ENCODE measurements at places on chromosomes 16 and 17. TPM values are rescaled to one million over a fixed set of nuclear protein-coding genes. Genes with fewer than 3 reads are reported as not detected.

Gene GH1
- not detected for total RNA-seq

Gene SCGB1C2
- total RNA-seq: not detected

Gene CD68
- total RNA-seq: 51.6 TPM

DNA sequence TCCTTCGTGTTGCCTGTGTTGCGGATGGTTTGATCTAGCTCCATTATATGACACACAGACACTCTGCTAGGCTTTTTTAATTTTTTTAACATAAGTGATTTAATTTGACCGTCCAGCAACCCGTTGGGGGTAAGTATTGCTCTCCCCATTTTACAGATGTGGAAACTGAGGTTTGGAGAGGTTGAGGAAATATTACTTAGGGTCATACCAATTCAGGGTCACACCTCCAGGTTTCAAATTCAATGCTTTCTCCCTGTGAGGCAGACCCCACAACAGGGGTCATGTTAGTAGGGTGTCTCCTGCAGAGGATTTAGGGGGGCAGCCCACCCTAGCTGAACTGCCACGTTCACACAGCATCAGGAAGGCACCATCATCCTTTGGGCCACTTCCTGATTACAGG is 179.4 kb downstream of the COPRS start:
- no peak for DNase-seq

- no peak for DNase-seq
Observed at GRCh38 chr16:85302848-85303353, 190.6 kb upstream of the CIBAR2 start.

Gene ZNHIT3
- 16.8 TPM for total RNA-seq

Gene FOXC2
- 14.9 TPM for total RNA-seq

- no peak for DNase-seq
Observed at GRCh38 chr17:64174686-64175456, 44.9 kb upstream of the ERN1 start.

Gene CACNG1
- total RNA-seq: 0.13 TPM

GRCh38 chr17:64244165-64244564 is 18.9 kb downstream of the TEX2 start:
- DNase-seq: no peak

Data from Panc1 (cell line).